ENCODE measurements at places on chromosomes 7 and 10.

DNA sequence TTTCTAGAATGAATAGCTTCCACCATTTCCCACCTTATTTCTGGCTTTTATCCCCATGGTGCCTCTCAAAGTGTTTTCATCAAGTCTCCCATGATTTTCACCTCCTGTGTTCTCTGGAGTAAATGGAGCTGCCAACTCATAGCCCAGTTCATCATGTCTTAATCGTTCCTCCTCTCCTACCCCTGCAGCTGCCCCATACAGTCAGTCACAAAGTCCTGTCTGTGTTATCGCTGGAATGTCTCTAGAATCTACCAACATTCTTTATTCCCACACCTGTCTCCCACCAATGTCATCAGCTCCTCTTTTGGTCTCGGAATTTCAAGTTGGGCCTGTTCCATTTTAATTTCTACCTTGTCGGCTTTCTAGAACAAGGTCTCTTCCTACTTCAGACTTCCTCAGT lies 178.9 kb downstream of the MLLT10 start:
- DNase-seq: no peak

DNA sequence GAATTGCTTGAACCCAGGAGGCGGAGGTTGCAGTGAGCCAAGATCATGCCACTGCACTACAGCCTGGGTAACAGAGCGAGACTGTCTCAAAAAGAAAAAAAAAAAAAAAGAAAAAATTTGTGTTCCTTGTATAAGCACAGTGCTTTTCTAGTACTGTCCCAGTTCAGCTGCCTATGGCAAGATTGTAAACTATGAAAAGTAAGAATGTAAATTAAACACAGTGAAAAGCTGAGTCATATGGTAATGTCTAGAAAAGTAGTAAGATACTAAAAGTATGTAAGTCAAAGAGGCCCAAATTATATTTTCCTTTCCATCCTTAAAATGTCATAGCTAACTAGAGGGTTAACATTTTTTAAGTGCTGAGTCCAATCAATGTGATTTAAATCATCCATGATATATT lies 42.8 kb downstream of the RBM20 start:
- no peak for DNase-seq

GRCh38 chr10:20396205-20396604 lies 500.9 kb downstream of the NEBL start:
- no peak for DNase-seq

GRCh38 chr7:29606287-29606721 lies 42.7 kb downstream of the PRR15 start:
- DNase-seq: peak; percentile 83

DNA sequence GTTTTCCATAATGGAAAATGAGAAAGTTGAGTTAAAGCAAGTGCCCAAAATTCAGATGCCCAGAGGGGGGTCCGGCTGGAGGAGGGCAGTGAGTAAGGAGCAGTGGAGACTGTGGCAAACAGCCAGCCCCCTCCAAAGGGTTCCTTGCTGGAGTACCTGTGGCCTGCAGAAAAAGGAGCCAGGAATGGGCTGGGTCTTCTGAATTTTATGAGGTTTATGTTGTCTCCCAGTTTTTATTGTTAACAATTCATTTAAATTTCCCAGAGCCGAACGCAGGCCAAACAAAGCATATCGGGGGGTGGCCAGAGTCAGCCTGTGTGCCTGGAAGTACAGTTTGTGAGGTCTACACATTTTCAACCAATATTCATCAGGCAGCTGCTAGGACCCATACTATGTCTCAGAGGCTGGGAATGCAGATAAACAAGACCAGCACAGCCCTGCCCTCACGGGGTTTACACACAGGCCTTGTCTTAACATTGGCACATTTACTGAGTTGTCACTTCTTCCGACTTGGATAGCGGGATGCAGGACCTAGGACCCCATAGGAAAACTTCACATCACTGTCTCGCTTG lies 12.9 kb upstream of the CSGALNACT2 start:
- DNase-seq: no peak

GRCh38 chr7:60017-60675 lies 132.2 kb upstream of the FAM20C start:
- DNase-seq: no peak

DNA sequence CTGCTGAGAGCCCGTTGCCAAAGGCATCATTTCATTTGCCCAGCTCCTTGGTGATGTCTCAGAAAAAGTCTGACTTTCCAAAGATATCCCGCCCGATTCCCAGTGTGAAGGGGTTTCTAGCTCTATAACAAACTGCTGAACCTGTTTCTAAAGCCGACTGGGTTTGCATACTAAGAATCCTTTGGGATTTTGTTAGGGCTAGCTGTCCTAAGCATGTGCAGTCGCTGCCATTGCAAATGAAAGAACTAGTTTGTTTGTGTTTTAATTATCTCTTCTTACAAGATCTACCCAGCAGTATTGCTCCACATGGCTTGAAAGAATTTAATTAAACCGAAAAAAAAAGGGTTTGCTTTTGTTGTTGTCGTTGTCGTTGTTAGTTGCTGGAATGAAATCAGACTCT lies 476.6 kb downstream of the GATA3 start:
- DNase-seq: no peak

DNA sequence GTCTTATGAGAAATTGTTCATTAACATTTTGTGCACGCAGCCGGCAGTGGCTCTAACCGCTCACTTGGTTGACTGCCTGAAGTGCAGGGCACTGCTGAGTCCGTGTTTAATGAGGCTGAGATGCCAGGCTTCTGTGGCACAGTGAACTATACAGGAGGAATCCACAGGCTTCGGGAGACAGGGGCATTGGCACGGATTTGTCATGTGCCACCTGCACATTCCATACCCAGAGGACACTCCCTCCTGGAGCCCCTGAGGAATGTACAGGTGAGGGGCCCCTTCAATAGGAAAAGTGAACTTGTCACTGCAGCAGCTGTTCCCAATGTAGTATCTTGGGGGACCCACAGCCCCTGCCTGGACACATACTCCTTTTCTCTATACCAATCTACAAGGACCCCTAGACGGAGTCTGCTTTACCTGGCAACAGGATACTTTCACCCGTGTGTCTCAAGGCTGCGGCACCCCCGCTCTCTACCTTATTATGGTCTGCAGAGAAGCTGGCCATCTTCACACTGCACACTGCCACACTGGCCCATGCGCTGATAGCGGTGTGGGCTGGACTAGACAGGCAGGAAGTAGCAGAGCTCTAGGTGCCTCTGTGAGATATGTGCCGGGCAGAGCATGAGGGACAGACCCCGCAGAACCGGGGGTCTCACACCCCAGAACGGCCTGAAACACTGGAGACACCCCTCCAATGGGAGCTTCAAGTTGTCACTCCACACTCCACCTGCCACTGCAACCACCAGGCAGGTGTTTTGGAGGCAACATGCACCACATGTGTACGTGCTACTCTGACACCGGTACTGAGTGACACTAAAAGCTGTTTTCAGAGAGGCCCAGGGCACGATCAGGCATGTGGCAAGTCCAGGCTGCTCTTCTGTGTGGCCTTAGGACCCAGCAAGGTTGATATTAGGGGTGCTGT lies 71.4 kb upstream of the RHEB start:
- DNase-seq: no peak

DNA sequence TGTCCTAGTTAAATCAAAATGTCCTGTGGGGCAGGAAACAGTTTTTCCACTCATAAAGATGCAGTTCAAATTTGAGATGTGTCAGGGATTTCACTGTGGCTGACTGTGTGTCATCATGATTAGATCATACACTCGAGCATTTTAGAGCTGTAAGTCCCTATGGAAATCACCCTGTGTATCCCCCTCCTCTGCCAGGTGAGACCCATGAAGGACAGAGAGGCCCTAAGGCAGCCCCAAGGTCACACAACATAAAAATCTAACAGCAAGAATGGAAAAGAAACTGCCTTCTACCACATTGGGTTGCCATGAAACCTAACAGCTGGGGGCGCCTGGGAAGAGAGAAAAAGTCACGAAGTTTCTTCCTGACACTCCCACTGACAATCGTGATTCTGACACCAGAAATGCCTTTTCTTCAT lies 135.8 kb downstream of the KCNMA1 start:
- peak; percentile 65 for DNase-seq

GRCh38 chr10:58712141-58712540 lies 199.5 kb downstream of the BICC1 start:
- no peak for DNase-seq
